ENCODE measurements at places on chromosomes 1 and 21. TPM values are rescaled to one million over a fixed set of nuclear protein-coding genes. Genes with fewer than 3 reads are reported as not detected.

- no peak overlapping the region for H3K4me3 ChIP-seq
- H3K27ac ChIP-seq = no peak overlapping the region
- H3K4me1 ChIP-seq = no peaks in the 10 kb centered on the region
- no peaks in the 10 kb centered on the region for H3K36me3 ChIP-seq
- no peak for DNase-seq
These were observed 100.3 kb upstream of the DPYD start for GRCh38 chr1:98021126-98021525.

DNA sequence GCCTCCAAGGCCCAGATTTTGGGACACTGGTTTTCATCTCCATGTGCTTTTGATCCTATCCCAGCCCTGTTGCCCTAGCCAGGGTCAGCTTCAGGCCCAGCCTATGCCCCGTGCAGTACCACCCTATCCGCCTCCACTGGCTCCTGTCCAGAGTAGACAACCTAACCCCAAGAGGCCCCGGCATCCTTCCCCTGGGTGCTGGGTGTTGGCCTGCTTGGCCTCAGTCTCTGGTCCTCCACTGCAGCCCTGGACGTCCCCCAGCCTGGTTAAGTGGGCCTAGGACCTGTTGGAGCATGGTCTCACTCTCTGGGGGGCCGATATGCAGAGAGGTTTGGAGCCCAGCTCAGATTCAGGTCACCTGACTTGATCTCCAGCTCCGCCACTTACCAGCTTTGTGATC is 1.6 kb downstream of the CSF3R start:
- H3K27ac ChIP-seq = no peak overlapping the region
- no peaks in the 10 kb centered on the region for H3K36me3 ChIP-seq
- no peaks in the 10 kb centered on the region for H3K4me1 ChIP-seq
- H3K27me3 ChIP-seq = no peaks in the 10 kb centered on the region
- DNase-seq = no peak
- no peak overlapping the region for H3K4me3 ChIP-seq

- no peak overlapping the region for H3K27ac ChIP-seq
- DNase-seq = no peak
- H3K4me1 ChIP-seq = no peaks in the 10 kb centered on the region
These were observed 843.9 kb downstream of the AMY1C start for GRCh38 chr1:104593413-104594187.

DNA sequence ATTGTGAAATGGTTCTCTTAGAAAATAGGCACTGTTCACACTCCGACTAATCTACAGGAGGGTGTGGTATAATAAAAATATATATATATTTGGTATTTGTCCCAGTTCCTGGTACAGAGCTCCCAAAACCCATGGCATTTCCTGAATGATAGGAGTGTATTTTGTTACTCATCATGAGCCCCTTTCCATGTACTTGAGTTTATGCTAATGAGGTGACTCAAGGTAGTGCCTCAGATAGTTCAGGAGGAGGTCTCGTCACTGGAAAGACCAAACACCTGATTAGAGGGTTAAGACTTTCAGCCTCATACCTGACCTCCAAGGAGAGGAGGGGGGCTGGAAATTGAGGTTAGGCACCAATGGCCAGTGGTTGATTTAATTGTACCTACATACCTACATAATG is 57.9 kb downstream of the TTC3 start:
- H3K36me3 ChIP-seq = no peaks in the 10 kb centered on the region
- DNase-seq = no peak
- no peaks in the 10 kb centered on the region for H3K4me1 ChIP-seq
- H3K4me3 ChIP-seq = no peak overlapping the region

SPRR2A gene
- 0.52 TPM for polyA plus RNA-seq

NENF gene
- polyA plus RNA-seq = 130 TPM

DNA sequence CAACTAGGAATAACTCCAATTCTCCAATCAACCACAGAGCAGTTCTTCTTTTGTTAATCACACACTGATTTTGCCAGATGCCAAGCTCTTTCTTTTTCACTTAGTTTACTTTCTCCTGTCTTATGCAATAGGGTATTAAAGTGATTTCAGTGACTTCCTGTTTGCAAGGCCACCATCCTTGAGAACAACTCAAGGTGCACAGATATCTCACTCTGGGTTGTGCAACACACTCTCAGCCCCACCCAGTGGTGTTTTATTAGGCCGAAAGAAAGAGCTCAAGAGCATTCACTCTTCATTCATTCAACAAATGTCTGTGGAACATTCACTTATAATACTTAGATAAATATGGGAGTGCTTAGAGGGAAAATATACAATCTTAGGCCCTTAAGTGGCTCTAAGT is 352.5 kb downstream of the ZNF326 start:
- no peak for DNase-seq
- H3K4me3 ChIP-seq = no peak overlapping the region
- no peaks in the 10 kb centered on the region for H3K36me3 ChIP-seq
- no peaks in the 10 kb centered on the region for H3K4me1 ChIP-seq
- no peak overlapping the region for H3K27ac ChIP-seq

DNA sequence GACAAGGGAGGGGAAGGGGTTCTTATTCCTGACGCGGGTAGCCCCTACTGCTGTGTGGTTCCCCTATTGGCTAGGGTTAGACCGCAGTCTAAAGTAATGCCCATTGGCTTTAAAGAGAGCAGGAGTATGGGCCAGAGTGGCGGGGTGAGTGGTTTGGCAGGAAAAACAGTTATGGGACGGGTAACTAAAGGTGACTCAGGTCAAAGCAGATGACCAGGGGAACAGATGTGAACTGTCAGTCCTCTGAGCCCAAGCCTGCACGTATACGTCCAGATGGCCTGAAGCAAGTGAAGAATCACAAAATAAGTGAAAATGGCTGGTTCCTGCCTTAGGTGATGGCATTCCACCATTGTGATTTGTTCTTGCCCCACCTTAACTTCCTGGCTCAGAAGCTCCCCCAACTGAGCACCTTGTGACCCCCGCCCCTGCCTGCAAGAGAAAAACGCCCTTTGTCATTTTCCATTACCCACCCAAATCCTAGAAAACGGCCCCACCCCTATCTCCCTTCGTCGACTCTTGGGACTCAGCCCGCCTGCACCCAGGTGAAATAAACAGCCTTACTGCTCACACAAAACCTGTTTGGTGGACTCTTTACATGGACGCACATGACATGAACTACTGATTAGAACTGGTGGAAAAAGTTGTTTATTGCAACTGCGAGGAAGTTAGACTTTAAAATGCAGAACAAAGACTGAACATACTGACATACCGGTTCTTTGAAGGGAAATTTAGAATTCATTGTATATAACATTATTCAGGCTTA is 758 bp upstream of the ATAD3B start:
- H3K4me1 ChIP-seq = peaks cover 10% of the 10 kb centered on the region
- H3K27ac ChIP-seq = peak overlapping the region; percentile 85
- H3K36me3 ChIP-seq = no peaks in the 10 kb centered on the region
- H3K4me3 ChIP-seq = peak overlapping the region; percentile 84
- H3K27me3 ChIP-seq = no peaks in the 10 kb centered on the region

TNNI3K gene
- 1.5 TPM for polyA plus RNA-seq

- no peaks in the 10 kb centered on the region for H3K27me3 ChIP-seq
- no peak overlapping the region for H3K4me3 ChIP-seq
- no peak overlapping the region for H3K27ac ChIP-seq
- H3K4me1 ChIP-seq = peaks cover 13% of the 10 kb centered on the region
- no peaks in the 10 kb centered on the region for H3K36me3 ChIP-seq
These were observed 36.0 kb downstream of the GPR3 start for GRCh38 chr1:27428316-27429028.
